ENCODE measurements at places on chromosomes 5 and 9.

DNA sequence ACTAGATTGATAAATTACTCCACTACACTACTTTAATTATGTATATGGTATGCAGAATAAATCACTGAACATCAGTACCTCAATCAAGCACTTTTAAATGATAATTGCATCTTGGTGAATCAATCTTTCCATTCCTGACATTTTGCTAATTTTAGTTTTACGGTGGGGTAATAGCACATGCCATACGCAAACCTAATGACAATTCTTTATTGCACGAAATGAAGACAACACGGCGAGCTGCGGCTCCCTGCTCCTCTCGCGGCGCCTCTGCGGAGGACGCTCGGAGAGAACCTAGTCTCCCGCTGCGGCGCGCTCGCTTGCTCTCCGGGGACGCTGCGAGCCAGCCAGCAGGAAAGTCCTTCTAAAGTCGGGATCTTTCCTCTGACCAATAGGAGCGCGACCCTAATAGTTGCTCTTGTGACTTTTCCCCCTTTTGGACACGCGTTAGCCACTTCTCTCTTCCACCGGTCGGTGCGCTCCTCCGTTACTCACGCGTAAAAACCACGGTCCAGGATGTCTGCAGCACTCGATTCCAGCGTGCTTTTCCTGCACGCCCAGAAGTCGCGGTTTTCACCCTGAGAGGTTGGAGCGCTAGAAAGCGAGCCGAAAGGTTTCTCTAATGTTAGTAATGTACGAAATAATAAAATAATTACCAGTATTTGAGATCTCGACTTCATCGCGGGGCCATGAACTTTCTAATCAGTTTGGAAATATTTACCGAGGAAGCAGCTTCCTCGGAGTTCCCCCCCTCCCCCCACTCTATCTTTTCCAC is 1.0 kb upstream of the MEF2C start:
- no peak for DNase-seq

DNA sequence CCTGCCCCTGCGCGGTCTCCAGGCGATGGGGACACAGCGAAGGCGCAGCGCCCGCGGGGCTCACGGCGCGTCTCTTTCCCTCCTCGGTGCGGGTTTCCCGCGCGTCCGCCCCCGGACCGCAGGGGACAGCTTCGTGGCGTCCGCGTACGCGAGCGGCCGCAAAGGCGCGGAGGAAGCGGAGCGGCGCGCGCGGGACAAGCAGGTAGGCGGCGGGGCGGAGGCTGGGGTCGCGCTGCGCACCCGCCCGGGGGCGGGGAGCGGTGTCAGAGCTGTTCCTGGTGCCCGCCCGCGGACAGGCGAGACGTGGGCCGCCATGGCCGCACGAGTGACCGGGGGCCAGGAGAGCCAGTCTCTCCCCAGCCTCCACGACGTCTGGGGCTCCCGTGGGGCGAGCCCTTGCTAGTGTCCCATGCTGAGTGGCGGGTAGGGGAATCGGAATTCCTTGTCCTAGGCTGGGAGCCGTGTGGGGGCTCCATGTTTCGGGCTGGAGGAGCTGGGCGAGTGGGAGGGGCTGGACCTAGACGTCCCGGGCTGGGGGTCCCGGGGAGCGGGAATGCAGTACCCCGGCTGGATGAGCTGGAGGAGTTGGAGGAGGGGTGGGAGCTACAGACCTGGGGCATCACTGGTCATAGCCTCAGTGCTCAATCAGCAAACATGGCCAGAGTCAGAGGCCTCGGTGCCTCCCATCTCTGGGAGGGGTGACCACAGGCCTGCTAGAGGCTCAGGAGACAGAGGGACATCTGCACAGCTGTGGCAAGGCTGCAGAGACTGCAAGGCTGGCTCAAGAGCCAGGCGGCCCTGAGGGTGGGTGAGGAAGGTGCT is 968 bp downstream of the NKD2 start:
- no peak for DNase-seq

- no peak for DNase-seq
Observed at GRCh38 chr5:149038336-149039080, 24.4 kb downstream of the SH3TC2 start.

GRCh38 chr5:120454094-120454798 is 9.9 kb upstream of the PRR16 start:
- no peak for DNase-seq

DNA sequence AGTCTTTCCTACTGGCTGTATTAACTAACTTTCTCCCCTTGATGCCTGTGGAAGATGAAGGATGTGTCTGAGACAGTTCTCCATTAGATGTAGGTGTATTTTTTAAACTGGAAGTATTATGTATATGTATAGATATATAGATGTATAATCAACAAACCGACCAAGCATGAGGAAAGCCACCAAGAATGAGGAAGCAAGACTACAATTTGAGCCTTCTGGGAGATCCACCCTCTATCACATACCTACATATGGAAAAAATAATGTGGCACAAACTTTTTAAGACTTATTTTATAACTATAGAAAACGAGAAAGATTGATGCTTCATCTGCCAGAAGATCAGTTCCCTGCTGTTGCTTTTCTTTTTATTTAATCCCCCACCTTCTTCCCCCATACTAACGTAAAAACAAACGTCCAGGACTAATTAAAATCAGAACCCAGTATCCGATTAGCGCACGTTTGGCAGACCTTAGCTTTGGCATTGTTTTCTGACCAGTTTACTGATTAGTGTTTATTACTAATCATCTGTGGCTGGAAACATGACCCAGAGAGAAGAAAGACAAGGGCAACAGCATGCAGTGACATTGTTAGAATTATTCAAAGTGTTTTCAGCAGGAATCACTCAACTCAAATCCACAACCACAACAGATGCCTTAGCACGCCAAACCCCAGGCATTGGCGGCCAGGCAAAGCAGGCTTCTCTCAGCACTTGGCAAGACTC is 490.2 kb downstream of the EBF1 start:
- DNase-seq = no peak

DNA sequence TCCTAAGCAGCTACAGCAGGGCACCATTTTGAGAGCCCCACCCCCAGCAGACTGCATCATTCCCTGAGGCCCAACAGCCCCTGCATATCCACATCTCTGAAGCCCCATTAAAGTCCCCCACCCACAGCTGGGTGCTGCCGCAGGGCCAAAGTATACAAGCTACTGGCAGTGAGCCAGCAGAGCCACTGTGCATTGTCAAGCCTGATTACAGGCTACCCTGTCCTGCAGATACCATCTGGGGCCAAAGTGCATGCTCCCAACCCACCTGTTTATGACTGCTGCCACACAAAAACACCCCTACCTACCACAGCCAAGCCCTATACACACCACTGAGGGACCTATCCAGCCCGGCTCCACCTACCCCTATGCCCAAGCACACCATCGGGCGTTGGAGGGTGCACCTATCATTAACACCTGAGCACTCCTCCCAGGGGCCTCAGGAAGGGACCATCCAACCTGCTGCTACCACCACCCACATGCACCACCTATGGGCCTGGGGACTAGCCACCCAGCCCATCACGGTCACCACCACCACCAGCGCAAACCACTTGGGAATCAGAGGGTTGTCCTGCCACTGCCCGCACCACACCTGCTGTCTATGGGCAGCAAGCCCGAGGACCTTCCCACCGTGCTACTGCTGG is 105.0 kb downstream of the PLPP1 start:
- no peak for DNase-seq

GRCh38 chr9:22064957-22065356 is 55.9 kb upstream of the CDKN2B start:
- DNase-seq = no peak

- no peak for DNase-seq
Observed at GRCh38 chr5:58019614-58020013, 440.3 kb downstream of the PLK2 start.

GRCh38 chr5:9201761-9202160 is 344.1 kb downstream of the SEMA5A start:
- DNase-seq = no peak

DNA sequence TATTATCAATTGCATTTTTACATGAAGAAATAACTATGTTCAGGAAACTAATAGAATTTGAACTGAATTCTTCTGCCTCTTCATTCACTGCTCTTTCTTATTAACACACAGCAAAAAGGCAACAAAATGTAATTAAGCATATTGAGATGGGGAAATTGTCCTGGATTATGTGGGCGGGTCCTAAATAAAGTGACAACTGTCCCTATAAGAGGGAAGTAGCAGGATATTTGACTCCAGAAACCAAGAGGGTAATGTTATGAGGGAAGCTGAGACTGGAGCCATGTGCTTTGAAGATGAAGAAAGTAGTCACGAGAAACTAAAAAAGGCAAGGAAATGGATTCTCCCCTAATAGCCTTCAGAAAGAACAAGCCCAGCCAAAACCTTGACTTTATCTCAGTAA is 311.2 kb upstream of the PIK3R1 start:
- DNase-seq = no peak

- no peak for DNase-seq
Observed at GRCh38 chr5:149338364-149338763, 6.9 kb upstream of the GRPEL2 start.

DNA sequence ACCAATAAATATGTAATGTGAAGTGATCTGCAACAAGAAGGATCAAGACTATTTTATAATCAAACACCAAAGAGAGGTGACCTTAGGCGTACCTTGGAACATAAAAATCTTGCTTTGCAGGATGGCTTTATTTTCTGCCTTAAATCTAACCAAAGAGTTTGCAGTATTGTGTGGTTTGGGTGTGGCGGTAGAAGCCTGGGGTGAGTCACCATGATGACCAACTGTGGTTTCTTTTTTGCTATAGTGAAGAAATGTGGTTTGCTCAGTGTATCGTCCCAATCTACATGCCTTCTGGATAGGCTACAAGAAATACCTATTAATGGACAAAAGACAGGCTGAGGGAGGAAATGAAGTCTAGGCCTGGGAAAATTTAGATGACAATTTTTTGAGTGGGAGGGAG is 5.1 kb upstream of the CAST start:
- peak; percentile 5 for DNase-seq

DNA sequence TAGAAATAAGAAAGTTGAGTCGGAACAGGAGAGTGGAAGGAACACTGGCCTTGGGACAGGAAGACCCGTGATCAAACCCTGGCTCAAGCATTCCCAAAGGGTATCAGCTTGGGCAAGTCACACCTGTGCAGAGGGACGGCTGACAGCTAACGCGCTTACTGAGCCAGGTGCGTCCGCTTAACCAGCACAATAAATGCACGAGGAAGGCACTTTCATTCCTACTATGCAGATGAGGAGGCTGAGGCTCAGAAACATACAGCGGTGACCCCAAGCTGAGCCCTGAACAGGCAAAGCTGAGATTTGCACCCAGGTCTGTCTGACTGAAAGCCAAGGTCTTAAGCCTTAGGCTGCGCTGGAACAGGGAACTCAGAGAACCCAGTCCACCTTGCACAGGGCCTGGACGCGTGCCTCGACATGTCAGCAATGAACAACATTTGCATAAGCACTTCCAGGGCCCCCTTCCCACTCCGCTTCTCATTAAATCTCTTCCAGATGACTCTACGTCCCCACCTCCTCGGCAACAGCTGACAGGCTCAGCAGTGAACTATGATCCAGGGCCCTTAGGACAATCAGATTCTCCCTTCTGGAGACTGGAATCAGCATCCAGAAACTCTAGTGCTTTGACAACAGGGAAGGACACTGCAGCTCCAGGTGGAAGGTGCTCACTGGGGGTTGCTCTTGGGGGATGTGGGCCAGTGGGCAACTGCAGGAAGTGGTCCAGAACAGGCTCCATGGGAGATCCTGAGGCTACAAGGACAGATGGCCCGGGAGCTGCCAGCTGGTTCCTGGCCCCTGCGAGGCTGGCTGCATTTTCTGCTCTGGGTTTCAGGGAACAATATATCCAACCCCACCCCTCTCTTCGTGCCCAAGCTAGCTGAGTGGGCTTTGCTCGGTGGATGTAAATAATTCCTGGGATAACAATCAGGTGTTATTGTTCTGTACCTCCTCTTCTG is 35.2 kb downstream of the SH3PXD2B start:
- DNase-seq = no peak

GRCh38 chr9:95852059-95853032 is 23.1 kb upstream of the ERCC6L2 start:
- no peak for DNase-seq

- no peak for DNase-seq
Observed at GRCh38 chr5:67942421-67942820, 273.1 kb upstream of the PIK3R1 start.

DNA sequence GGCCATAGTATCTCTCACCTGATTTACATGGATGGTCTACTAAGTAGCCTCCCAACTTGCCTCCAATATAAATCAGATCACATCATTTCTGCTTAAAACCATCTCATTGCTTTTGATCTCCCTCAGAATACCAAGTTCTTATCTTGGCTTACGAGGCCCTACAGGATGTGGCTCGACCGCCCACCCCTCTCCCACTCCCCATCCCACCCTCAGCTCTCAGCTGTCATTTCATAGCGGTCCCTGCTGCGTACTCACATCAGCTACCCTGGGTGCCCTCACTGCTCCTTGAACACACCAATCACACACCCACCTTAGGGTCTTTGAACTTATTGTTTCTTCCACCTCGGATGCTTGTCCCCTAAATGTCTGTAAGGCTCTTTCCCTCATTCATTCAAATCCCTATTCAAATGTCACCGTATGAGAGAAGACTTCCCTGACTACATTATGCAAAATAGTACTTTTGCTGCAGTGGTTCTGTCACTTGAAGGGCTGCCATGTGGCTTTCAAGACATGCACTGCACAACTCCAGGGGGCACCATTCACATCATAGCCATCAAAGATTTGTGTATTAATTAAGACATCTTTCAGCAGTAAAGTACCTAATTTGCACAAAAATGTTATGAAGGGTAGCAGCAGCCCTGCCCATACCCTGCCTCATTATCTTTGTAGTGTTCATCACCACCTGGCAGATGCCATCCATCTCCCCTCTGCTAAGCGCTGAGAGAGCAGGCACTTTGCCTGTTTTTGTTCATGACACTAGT is 171.1 kb downstream of the ENC1 start:
- DNase-seq = no peak

GRCh38 chr9:104958751-104959150 is 30.8 kb upstream of the ABCA1 start:
- DNase-seq = no peak

- DNase-seq = no peak
Observed at GRCh38 chr5:21071986-21072385, 1084.0 kb upstream of the CDH18 start.

DNA sequence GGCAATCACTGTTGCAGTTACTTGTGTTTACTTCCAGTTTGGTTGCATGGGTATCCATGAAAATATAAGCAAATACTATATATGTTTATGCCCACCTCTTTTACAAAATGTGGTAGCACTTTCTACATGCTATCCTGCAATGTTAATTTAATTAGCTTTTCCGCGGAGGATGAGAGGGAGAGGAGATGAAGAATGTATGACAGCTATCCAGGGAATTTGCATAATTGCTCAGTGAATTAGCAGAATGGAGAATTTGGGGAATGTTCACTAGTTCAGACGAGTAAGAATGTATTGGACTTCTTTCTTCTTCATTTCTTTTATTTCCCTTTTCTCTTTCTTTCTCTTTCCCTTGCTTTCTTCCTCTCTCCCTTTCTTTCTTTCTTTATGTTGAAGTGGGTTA is 140.7 kb upstream of the SLC28A3 start:
- no peak for DNase-seq
